ENCODE measurements at places on chromosomes 3 and 15.
A peak's percentile ranks its signal among the peaks of the same experiment; 100 is the strongest.

- DNase-seq, result no peak
These were observed 54.7 kb upstream of the KLF13 start for GRCh38 chr15:31271711-31272557.

DNA sequence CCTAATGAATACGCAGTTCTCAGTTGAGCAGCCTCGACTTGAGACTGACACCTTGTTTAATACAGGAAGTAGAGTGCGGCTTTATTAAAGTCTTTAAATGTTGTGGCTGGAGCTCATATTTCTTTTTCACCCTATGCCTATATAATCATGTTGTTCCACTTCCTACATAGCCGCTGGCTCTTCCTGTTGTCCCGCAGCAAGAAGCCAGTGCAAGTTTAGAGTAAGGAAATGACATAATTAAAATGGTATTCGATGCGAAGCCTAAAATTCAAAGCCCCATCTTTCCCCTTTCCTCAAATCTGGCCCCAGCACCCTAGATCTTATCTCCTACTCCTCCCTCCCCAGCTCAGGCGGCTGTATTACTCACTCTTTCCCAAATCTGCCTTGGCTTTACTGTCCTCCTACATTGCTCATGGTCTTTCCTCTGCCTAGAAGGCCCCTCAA is 7.5 kb upstream of the PHLDB2 start:
- no peak for DNase-seq

GRCh38 chr3:99970198-99970597 is 144.1 kb downstream of the FILIP1L start:
- DNase-seq, result no peak

- DNase-seq, result peak; percentile 57
These were observed 9.5 kb downstream of the COPS2 start for GRCh38 chr15:49145651-49146609.

DNA sequence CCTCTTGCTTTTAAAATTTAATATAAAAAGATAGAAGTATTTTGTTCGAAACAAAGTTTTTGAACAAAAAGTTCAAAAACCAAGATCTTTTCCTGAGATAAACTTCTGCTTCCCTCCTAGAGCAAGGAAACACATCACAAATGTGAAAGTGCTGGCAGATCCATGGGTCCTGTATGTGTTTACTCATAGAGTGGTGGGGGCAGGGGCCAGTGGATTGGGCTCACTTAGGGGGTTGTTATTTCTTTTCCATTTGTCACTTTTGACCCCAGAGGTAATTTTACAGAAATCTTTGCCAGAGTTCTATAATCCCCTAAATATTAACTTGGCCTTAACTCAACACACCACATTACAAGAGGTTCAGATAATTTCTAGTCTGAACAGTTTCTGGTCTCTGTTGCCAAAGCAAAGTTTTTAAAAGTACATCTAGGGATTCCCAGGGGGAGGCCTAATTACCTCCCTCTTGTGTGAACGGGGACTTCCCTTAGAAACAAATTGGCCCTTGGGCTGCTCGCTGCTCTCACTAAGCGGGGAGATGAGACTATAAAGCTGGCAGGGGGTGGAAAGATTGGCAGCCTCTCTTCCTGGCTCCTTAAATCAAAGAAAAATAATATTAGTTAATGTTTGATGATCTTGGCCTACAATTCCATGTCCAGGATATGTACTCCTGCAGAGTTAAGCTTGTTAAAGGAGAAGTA is 66.8 kb upstream of the PTX3 start:
- DNase-seq, result no peak

DNA sequence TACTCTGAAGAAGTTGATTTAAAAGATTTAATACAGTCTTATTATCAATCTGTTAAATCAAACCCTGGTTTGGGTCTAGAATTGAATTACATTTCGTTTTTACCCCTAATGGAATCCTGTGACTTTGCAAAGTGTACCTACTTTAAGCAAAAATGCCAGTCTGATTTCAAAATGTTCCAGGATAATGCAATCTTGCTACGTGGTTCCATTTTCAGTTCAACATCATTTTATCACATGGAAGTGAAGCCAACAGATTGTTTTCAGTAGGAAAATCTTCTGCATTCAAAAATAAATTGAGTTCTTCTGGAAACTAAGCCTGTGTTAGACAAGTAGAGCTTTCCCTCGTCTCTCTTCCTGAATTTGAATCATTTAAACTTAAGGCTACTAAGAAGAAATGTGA is 356.4 kb downstream of the CHST2 start:
- no peak for DNase-seq

- DNase-seq, result no peak
These were observed 39.5 kb downstream of the CADPS start for GRCh38 chr3:62835554-62836236.

DNA sequence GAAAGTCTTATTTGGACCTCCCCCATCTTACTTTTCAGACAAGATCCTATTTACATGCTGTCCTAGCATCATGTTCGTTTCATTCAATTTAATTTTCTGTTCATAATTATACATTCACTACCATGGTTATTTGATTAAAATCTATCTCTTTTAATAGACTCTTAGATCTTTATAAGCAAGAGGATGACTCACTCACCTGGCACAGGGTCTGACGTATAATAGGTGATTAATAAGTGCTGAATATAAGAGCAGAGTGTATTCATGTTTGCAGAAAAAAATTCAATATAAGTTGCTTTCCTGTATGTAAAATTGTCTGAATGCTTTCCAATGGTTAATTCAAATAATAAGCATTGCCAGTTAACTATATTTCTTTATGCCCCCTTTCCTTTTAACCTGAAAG is 165.5 kb upstream of the CBLB start:
- no peak for DNase-seq

DNA sequence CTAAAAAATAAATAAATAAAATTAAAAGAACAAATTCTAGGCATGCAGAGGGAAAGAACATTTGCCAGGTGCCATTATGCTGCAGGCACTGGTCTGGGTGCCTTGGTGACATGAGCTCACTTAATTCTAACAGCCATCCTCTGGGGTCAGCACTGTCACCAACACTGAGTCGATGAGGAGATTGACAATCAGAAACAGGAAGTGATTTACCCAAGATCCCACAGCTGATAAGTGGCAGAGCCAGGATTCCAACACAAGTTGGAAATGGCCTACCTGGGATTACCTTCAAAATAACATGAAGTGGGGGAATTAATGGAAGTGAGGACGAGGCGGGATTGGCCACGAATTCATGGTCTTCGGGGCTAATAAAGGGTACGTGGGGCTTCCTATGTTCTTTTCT is 3.6 kb downstream of the PLIN1 start:
- DNase-seq, result no peak

- no peak for DNase-seq
These were observed 97.8 kb upstream of the IGSF10 start for GRCh38 chr3:151558661-151559060.

GRCh38 chr15:87619161-87619960 is 637.2 kb downstream of the NTRK3 start:
- DNase-seq, result no peak

DNA sequence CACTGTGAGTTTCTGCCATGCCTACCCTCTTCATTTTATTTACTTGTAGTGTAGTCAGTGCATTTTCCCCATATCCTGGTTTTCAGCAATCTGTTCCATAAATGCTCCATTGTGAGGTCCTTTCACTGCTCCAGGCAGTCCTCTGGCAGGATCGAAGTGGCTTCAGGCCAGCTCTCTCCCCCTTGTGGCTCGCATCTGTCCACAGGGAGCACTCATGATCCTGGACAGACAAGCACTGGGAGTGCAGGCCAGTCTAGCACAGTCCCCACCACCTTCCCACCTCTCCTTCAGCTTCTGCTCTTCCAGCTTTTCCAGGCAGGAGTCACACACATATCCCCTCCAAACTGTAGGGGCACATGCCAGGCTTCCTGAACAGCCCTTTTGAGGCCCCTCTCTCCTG is 173.6 kb downstream of the PPM1L start:
- DNase-seq, result no peak

GRCh38 chr3:128491941-128492670 is 895 bp downstream of the GATA2 start:
- no peak for DNase-seq

DNA sequence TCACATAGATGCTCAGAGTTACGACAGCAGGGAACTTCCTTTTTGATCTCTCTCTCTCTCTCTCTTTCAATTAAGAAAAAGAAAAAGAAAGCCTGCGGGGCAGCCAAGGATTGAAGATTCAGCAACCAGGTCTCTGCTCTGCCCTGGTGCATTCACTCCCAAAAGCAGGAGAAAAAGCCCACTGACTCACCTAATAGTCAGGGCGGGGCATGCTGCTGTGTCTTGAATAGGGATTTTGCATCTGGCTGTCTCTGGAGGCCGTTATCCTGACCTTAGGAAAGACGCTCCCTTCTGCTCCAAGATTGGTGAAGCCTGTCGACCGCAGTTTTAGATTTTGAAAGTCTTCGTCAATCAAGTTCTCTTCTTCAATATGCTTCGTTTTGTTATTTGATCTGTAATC is 20.8 kb upstream of the ITGB5 start:
- no peak for DNase-seq

GRCh38 chr3:113697500-113698090 is 1.2 kb upstream of the USF3 start:
- peak; percentile 20 for DNase-seq

Measured in CD4-positive, alpha-beta T cell treated with Interleukin-10 for 1 hour (primary cell).